Fibroblast of skin of scalp (primary cell): ENCODE measurements at places on chromosomes 4 and X.

GRCh38 chr4:70895811-70896491 is 6.2 kb upstream of the MOB1B start:
- DNase-seq: no peak

- no peak for DNase-seq
These were observed 44.5 kb upstream of the RASGEF1B start for GRCh38 chr4:81516241-81516640.

DNA sequence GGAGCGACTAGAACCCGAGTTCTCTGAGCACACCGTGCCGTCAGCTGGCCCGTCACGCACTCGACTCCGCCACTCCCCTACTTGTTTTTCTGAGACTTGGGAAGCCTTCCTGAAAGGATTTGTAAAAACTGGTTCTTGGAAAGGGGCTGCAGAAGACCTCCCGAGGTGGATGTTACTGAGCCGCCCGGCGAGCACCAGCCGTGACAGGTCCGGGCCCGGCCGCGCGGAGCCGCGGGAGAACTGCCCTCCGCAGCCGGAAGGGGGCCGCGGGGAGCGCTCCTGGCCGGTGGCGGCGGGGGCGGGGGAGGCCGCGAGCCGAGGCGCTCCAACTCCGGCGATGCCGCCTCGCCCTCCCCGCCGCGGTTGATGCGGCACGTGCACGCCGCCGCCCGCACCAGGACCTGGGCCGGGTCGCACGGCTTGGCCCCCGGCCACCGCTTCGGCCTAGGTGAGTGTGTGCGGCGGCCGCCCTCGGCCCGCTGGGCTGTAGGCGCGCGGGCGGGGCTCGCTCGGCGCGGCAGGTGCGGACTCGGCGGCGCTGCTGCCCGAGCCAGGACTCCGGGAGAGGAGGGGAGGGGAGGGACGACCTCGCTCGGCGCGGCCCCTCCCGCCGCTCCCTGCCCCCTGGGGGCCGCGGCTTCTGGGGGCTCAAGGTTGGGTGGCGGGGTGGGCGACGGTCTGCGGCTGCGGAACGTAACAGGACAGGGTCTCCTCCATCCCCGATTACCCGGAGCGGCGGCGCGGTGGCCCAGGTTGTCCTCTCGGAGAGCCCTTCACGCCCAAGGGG is 1.7 kb downstream of the SPRY1 start:
- DNase-seq: peak; percentile 72

DNA sequence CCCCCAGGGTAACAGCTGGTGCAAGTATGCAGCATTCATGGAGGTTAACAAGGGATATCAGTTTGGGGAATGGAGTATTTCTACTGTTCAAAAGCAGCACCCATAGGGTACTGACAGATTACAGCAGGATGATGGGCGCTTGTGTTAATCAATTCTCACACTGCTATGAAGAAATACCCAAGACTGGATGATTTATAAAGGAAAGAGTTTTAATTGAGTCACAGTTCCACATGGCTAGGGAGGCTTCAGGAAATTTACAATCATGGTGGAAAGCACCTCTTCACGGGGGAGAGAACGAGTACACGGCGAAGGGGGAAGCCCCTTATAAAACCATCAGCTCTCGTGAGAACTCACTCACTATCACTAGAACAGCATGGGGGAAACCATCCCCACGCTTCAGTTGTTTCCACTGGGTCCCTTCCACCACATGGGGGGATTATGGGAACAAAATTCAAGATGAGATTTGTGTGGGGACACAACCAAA is 64.1 kb downstream of the TNIP2 start:
- DNase-seq: no peak

DNA sequence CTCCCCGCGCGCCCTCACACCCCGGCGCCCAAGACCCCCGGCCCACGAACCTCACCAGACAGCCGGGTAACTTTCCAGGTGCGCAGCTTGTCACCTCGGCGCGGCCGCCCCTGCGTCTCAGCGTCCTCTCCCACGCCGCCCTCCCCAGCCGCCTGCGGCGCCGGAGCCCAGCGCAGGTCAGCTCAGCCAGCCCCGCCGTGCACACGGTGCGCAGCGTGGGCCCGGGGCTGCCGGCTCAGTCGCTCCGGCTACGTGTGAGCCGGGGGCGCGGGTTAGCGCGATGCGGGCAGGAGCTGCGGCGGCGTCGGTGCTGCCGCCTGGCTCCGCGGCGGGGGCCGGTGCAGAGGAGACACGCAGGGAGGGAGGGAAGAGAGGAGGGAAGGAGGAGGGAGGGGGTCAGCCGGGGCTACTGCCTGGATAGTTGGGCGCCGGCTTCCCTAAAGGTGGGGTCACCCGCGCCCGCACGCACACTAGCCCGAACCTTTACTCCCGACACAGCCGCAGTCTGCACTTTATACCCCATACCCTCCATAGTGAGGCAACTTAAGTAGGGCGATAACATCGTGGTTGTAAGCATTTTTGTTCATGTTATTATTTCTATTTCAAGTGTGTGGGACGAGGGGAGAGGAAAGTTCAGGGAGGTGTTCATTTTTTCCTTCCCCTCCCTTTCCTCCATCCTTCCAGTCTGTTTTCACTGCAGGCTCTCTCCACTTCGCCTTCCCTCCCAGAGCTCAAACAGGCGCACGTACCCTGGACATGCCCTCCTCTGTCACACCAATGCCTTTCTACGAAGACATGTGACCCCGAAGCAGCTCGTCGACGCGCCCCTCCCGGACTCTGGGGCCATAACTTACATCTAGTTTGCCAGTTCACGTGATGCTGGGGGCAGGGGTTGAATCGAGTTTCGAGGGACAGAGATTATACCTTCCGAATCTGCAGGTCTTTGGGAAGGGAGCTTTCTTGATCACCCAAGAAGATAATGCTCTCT is at the start of gene PRKG2:
Gene PRKG2, minus strand, starts transcription at position 342 of the 988 bp plus-strand sequence. CDS start 10,175 bp downstream, outside the sequence.
- peak; percentile 2 for DNase-seq

DNA sequence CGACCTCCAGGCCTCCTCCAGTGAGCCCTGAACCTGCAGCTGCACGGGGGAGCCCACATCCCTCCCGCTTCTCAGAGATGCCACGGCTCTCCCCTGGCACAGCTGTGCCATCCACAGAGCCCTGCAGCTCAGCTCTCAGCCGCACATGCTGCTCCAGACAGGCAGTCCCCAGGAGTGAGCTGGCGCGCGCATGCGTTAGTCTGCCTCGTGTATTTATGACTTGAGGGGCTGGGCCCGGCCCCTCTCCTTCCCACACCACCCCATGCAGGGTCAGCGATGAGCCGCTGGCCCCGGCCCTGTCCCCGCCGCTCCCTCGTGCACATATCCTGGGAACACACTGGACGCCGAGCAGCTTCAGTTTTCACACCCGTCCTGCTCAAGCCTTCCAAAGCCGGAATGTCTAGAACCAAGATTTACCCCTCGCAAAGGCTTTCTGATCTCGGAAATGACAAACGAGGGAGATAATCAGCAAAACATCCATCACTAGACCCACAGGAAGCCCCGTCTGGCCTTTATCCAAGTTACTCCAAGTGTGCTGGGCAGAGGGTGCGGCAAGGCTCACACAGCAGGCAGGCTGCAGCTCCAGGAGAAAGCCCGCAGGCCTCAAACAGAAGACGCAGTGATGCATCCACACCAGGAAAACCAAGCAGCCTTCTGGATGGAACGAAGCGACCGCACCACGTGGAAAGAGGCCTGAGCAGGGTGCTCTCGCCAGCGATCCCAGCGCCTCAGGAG is 24.3 kb downstream of the GAK start:
- peak; percentile 46 for DNase-seq

- peak; percentile 5 for DNase-seq
These were observed 61.7 kb downstream of the TMA16 start for GRCh38 chr4:163556177-163556576.
